Progenitor cell of endocrine pancreas (in vitro differentiated cells): ENCODE measurements at places on chromosomes 11 and 22. TPM values are rescaled to one million over a fixed set of nuclear protein-coding genes. Genes with fewer than 3 reads are reported as not detected.

The RASSF10 gene
- 21.7 and 24.4 TPM in 2 replicates for total RNA-seq

The RAB36 gene
- total RNA-seq: 10.1 and 10.3 TPM in 2 replicates

DNA sequence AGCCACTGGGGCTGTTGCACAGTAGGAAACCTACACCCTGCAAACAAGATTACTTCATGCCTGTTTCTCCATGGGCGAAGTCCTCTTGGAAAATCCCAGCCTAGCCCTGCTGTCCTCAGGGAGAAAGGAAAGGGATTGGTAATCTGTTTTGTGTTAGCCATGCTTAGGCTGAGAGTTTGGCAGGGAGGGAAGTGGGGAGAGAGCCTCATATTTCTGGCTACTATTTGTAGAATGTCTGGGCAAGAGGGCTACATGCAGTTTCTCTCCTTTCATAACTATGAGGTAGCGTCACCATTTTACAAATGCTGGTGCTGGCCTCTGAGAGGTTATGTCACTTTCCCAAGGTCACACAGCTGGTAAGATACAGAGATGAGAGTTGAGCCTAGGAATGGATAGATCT lies 737 bp upstream of the MFRP start:
- peaks cover 64% of the 10 kb centered on the region for H3K27me3 ChIP-seq
- no peaks in the 10 kb centered on the region for H3K4me1 ChIP-seq
- no peak overlapping the region for H3K27ac ChIP-seq
- H3K36me3 ChIP-seq: no peaks in the 10 kb centered on the region
- DNase-seq: no peak
- H3K4me3 ChIP-seq: no peak overlapping the region

DNA sequence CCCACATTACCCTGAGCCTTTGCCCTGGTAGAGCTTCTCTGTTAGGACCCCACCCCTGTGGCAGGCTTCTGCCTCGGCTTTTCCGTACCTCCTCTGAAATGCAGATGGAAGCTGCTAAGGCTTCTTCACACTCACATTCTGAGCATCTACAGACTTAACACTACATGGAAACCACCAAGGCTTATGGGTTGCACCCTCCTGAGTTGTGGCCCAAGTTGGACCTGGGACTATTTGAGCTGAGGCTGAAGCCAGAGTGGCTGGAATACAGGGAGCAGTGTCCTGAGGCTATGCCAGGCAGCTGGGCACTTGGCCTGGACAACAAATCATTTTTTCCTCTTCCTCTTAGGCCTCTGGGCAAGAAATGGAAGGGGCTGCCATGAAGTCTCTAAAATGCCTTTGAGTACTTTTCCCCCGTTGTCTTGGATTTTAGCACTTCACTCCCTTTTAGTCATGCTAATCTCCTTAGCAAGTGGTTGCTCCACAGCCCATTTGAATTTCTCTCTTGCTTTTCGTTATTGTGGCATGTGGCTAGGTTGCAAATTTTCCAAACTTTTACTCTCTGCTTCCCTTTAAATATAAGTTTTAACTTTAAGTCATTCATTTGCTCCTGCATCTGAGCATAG lies 114.8 kb upstream of the FIBIN start:
- H3K4me1 ChIP-seq: no peaks in the 10 kb centered on the region
- peaks cover 6% of the 10 kb centered on the region for H3K36me3 ChIP-seq
- no peaks in the 10 kb centered on the region for H3K27me3 ChIP-seq

DNA sequence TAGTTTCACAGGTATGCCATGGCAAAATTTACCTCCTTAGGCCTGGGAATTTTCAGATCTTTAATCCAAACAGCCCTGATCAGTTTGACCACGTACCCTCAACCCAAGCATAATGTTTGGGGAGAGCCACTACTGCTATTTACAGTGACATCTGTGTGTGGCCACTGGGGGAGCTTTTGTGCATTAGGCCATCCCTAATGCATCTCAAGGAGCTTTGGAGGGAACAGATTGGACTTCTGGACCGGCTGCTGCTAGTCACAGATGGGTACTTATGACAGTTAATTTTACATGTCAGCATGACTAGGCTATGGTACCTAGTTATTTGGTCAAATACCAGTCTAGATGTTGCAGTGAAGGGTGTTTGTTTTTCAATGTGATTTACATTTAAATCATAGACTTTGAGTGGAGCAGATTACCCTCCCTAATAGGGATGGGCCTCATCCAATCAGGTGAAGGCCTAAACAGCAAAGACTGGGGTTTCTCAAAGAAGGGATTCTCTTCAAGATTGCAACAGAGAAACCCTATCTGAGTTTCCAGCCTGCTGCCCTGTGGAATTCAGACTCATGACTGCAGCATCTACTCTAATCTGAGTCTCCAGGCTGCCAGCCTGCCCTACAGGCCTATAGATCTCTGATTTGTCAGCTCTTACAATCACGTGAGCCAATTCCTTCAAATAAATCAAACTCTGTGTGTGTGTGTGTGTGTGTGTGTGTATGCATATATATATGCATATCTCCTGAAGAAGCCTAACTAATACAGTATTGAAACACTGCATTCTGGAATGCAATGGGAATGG lies 38.0 kb upstream of the GALNT18 start:
- no peak overlapping the region for H3K27ac ChIP-seq
- peaks cover 35% of the 10 kb centered on the region for H3K27me3 ChIP-seq
- DNase-seq: no peak
- H3K4me3 ChIP-seq: no peak overlapping the region
- no peaks in the 10 kb centered on the region for H3K4me1 ChIP-seq
- H3K36me3 ChIP-seq: no peaks in the 10 kb centered on the region

DNA sequence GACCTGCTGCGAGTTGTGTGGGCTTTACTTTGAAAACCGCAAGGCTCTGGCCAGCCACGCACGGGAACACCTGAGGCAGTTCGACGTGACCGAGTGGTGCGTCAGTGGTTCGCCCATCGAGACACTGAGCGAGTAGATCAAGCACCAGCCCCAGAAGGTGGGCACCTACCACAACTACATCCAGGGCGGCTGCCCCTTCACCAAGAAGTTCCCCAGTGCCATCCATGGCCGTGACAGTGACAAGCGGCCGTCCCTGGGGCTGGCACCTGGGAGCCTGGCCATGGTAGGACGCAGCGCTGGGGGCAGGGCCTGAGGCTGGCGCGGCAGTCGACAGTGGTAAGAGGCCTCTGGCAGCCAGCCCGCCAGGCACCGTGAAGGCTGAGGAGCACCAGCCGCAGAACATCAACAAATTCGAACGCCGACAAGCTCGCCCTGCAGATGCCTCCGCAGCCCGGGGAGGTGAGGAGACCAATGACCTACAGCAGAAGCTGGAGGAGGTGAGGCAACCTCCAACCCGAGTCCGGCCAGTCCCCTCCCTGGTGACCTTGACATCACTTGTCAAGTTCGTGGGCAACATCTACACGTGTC lies 545.2 kb upstream of the CCDC179 start:
- no peak overlapping the region for H3K4me3 ChIP-seq
- H3K4me1 ChIP-seq: no peaks in the 10 kb centered on the region
- no peaks in the 10 kb centered on the region for H3K27me3 ChIP-seq

- no peak overlapping the region for H3K4me3 ChIP-seq
- peaks cover 97% of the 10 kb centered on the region for H3K27me3 ChIP-seq
- no peaks in the 10 kb centered on the region for H3K4me1 ChIP-seq
- no peaks in the 10 kb centered on the region for H3K36me3 ChIP-seq
Measured at GRCh38 chr22:22201185-22201929, 43.2 kb upstream of the VPREB1 start.

DNA sequence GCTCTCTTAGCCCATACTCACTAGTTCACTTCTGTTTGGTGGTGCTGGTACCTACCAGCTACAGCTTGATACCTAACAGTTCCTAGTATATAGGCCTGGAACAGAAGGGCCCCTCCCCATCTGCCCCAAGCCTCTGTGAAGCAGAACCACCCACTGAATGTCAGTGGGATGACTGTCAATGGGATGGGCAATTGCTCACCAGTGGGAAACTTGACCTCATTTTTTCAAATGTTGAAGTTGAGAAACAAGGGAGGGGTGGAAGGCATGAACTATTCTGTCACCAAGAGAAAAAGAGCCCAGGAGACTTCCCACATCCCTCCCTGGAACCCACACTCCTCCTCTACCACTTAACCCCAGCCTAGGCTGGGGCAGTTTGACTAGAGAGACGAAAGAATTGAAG lies at the start of gene NLRP10:
Gene NLRP10, minus strand, starts transcription at position 62 of the 400 bp plus-strand sequence. CDS start 1,952 bp downstream, outside the sequence.
- H3K27me3 ChIP-seq: no peaks in the 10 kb centered on the region
- H3K4me3 ChIP-seq: no peak within 1 kb of the TSS
- no peaks in the 10 kb centered on the region for H3K4me1 ChIP-seq
- no peak for DNase-seq
- no peak within 1 kb of the TSS for H3K27ac ChIP-seq
- no peaks in the 10 kb centered on the region for H3K36me3 ChIP-seq
